ENCODE measurements at places on chromosomes 5 and 9.

DNA sequence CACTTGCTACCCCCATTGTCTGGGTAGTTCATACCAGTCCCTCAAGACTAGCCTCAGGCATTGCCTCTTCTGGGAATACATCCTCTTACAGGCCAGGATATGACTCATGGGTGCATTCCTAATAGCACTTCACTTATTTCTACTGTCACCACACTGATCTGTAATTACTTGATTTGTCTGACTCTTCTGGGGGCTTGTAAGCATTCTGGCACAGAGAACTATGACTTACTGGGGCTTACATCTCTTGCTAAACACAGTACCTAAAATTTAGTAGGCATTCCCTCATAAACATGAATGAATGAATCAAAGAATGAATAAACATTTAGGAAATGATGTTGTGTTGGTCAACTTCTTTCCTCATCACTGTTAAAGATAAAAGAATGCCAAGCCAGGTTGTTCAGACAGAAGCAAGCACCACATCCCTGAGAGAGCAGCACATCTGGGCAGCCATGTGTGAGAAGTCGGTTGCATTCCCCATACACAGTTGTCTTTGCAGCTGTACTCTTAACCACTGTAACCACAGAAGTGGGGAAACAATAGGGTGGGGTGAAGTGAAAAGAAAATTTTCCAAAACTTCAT, 27.6 kb downstream of the IL7R start:
- no peak for DNase-seq

DNA sequence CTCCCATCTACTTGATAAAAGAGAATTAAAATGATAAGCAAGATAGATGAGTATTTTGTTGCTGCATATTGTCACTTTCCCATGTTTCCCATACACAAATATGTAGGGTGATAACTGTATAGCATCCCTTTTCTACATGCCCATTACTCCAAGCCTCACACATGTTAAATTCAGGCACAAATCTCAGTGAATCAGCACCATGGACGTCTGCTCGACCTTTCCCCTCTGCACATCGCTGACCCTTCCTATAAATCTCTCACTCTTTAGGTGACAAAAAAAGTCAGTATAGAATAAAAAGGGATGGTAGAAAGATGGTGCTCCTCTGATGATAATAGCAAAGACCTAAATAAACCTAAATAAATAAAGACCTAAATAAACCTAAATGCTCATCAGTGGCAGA, 1097.7 kb upstream of the C9orf72 start:
- DNase-seq = no peak

GRCh38 chr9:135221576-135221950, 134.1 kb downstream of the OLFM1 start:
- DNase-seq = peak; percentile 14

DNA sequence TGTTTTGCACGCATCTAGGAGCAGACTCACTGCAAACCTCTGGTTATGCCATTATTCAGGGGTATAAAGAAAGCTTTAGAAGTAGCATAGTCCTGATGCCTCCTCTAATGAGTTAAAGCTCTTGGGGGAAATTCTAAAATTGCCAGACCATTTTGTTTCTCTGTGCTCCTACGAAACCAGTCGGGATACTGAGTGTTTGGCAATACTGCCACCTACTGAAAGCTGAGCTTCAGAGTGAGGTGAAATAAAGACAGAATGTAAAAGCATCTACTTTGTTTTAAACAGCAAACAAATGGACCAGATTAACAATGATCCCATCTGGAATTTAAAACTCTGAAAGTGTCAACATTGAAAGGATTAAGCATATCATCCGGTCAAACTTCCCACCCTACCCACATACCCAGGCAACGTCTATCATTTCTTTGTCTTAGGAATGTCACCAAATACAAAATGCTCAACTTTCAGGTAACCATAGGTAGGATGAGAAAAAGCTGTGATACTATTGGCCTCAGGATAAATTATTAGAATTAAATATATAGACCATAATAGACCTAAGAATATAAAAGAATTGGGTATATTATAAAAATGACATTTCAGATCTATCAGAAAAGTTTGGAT, 77.8 kb upstream of the SHISAL2B start:
- DNase-seq = peak; percentile 49

DNA sequence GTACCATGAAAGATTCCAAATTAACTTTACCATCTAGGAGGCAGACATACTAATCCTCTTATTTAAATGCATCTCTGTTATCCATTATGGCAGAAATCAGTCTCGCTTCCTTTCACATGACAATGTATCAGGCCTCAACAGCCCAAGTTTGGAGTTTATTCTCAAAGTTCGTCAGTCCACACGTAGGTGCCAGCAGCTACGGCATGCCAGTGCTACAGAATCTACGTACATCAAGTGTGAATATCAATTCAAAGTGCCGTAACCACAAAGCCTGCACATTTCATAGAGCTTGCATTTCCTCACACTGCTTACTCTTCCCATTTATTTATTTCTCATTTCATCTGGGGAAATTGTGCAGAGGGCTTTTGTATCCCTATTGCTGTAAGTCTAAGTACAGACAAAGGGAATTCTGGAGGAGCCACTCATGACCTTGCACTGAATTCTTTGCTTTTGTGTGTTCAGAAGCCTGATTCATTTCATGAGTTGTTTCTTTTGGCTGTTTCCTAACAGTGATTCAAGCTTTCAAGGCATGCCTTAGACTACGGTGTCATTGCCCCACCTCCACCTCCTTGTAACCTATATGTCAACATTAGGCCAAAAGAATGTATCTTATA, 10.0 kb downstream of the ENC1 start:
- no peak for DNase-seq

DNA sequence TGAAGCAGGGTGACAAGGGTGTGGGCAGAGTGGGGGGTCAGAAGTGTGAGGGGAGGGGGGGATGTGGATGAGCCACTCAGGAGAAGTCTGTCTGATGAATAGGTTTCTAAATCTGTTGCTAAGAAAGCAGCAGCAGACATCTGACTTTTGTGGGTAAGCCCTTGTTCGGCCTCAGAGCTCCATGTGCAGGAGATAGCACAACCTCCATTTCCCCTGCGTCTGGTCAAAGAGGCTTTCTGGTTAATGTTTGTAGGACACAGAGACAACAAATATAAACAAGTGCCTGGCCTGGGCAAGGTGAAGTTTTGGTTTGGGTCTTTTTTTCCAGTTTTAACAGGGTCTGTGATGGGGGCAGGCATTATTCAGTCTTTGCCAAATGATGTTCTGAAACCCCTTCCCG, 57.0 kb upstream of the GNE start:
- no peak for DNase-seq

DNA sequence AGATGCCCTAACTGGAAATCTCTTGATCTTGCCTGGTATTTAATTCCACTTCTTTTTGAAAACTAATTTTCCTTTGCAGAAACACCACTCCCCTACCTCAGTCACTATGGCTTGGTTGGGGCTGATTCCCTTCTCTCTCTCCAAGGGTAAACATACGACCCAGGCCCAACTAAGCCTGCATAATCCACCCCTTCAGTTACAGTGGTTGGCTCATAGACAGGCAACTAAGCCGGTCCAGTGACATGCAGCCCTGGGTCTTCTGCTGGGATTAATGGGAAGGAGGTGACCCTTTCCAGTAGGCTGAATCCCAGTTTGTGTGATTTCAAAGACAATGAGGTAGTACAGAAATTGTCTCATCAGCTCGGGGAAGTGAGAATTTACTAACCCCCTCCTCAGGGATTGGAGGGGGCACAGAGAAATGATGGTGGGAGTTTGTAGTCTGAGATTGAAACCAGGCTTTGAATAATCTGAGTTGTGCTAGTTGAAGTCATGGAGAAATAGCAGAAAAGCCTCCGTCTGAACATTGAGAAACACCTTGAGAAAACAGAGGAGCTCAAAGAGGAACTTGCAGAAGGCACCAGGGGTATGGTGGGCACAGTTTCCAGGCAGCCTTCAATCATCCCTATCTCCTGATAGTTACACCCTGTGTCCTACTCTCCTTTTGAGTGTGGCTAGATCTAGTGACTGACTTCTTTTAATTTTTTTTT, 148.9 kb downstream of the GCNT1 start:
- DNase-seq = no peak

GRCh38 chr9:6188466-6188865, 27.1 kb upstream of the IL33 start:
- DNase-seq = no peak

DNA sequence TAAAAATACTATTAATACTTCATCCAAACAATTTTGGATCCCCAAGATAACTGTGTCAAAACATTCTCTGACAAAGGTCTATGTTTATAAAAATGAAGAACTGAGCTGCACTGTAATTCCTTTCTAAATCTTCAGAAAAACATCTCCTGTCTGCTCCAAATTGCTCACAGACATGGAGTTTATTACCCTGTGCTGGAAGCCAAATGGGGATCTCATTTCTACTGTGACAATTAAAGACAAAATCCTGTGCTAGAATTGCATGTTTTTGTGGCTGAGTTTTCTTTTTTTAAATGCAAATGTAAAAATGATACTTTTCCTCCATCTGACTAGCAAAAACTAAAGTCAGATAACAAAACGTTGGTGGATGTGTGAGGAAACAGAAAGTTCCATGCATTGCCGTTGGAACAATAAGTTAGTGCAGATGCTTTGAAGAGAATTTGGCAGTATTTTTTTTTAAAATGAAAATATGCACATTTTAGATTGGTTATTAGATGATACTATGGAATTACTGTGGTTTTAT, 93.5 kb downstream of the GNA14 start:
- no peak for DNase-seq

DNA sequence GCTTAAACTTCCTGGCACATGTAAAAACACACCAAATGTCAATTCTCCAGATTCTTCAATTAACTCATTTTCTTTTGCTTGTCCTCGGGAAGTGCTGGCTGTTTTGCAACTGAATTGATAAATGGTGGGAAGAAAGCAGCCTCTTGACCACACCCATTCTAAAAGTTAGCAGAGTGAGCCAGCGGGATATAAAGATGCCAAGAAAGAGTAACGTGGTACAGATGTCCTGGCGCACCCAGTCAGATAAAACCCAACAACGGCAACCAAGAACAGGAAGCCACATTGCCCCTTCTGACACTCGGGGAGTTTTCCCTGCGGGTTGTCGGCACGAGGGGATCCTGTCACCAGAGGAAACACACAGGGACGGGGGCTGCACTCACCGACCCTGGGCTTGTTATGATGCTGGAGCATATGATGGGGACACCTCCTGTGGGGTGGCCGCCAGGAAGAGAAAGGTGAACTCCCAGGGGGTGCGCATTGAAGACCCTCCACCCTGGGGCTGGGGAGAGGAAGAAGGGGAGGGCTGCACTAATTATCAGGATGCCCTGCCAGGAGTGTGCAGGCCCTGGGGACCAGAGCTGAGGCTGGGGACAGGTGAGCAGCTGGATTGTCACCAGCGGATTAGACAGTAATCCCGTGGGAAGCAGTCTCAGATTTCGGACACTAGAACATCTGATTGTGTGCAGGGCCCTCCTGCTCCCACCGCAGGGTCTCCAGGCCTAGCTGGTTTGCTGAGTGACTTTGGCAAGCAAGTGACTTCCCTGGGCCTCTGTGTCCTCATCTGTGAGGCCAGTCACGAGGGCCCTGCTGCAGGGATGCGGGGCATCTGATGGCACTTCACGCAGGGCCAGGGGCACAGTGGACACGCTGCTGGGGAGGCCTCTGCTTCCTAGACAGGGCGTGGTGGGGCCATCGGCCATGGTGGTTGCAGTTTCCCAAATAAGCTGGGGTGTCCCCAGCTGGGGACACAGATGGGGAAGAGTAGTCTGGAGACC, 59.2 kb downstream of the CRB2 start:
- peak; percentile 6 for DNase-seq

DNA sequence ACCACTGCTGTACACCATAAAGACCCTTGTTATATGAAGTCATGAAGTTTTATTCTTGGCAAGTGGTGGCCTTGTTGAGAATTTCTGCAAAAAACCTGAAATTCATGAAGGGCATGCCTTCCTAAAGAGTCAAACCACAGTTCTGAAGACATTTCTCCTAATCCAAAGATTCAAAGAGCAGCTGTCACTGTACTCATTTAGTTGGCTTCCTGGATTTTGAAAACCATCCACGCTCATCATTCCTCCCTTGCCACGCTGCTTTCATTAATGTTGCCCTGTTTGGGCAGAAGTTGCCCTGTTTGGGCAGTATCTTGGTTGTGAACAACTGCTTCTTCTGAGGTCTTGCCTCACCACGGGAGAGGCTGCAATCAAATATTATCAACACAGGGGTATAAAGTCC, 560.3 kb upstream of the TLE4 start:
- no peak for DNase-seq

DNA sequence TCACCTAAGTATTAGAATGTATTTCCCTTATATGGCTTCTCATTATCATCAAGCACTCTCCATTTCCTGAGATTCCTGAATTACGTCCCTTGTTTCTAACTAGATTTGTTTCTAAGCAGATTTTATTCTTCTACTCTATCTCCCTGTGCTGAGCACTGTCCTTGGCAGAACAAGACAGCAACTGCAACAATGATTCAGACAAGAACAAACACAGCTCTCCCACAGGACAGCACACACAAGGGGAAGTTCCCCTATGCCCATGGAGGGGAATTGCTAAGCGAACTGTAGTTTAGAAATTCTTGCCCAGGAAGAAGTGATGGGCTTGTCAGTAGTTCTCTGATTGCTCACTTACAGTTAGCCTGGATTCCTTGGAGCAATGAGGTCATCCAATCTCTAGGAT, 759.9 kb downstream of the DTWD2 start:
- no peak for DNase-seq

GRCh38 chr9:133100506-133101355, 20.3 kb downstream of the RALGDS start:
- no peak for DNase-seq

Data from right hindlimb (tissue), 1 donor.